ENCODE measurements at places on chromosomes 13 and 19.

- DNase-seq: no peak
These were observed at the start of gene CACNA1A for GRCh38 chr19:13506471-13506820. CACNA1A (minus strand) TSS chr19:13506479; CDS start chr19:13506224, 255 bp downstream.

GRCh38 chr19:31278555-31279435 lies 70.4 kb downstream of the TSHZ3 start:
- no peak for DNase-seq

GRCh38 chr19:19321141-19321577 lies 530 bp downstream of the MAU2 start:
- DNase-seq: no peak

- no peak for DNase-seq
These were observed 1872.3 kb upstream of the PCDH20 start for GRCh38 chr13:63287926-63288325.

- no peak for DNase-seq
These were observed 12.0 kb downstream of the LYL1 start for GRCh38 chr19:13090511-13091231.

DNA sequence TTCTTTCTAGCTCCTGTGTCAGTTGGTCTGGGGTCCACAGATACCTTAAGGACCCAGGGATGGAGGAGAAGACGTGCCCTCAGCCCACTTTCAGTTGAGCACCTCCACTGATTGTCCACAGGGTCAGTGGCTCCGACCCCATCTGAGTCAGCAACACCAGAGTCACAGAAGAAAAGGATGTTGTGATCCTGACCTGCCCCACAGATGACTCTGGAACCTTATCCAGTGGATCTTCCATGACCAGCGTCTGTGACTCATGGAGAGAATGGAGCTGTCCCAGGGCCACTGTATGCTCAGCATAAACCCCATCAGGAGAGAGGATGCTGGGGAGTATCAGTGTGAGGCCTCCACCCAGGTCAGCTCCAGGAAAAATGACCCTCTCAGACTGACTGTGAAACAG lies 22.0 kb downstream of the CEACAM4 start:
- DNase-seq: no peak

GRCh38 chr13:28983641-28984040 lies 163.5 kb downstream of the MTUS2 start:
- no peak for DNase-seq

DNA sequence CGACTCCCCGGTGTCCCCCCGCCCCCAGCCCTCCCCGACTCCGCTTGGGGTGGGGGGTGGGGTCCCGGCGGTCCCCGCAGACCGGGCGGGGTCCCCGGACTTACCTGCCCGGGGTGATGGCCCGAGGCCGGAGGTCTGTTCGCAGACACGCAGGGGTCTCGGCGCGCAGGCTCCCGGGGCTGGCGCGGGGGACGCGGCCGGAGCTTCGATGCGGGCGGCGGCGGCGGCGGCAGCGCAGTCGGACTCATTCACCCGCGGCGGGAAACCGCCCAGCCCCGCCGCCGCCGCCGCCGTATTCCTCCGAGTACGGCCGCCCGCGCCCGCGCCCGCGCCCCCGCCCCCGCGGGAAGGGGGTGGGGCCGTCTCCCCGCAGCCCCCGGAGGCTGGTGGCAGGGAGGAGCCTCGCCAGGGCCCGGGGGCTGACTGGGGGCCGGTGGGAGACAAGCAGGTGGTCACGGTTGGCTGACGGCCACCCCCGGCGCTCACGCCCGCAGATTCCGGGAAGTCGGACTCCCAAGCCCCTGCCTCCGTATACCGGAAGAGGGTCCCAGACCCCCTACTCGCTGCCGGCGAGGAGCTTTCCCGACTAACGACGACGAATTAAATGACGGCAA lies at the start of gene C2CD4C:
TSS of gene C2CD4C (minus strand) at position 246 of the 614 bp plus-strand sequence. CDS start 786 bp downstream, outside the sequence.
- no peak for DNase-seq

DNA sequence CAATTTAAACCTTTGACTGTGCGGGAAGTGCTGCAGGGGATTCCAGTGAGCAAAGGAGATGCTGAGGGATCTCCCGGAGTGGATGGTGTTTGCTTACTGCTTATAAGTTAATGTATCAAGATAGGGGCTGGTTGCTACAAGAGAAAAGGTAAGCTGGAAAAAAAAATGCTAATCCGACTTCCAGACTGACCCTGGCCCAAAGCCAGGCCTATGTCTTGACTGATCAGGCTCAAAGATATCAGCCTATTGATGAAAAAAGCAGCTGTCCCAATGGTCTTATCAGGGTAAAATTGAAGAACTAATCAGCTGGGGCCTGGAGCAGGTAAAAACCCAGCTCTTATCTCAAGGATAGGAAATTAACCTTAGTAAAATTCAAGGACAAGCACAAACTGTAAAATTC lies 10.9 kb upstream of the ZNF90 start:
- DNase-seq: no peak
